Fibroblast of gingiva (primary cell): ENCODE measurements at places on chromosomes 12 and 14.

GRCh38 chr12:92898755-92899154 is 30.3 kb downstream of the EEA1 start:
- no peak for DNase-seq

DNA sequence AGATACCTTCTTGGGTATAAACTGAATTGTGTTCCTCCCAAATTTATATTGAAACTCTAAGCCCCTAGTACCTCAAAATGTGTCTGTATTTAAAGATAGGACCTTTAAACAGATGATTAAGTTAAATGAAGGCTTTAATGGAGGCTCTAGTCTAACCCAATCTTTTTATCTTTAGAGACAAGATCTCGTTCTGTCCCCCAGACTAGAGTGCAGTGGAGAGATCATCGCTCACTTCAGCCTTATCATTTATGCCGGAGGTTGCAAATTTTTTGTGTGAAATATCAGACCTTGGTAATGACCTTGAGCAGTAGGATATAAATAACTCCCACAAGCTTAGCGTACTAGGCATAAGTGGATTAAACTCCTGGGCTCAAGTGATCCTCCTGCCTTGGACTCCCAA is 81.8 kb downstream of the C14orf132 start:
- DNase-seq: no peak

DNA sequence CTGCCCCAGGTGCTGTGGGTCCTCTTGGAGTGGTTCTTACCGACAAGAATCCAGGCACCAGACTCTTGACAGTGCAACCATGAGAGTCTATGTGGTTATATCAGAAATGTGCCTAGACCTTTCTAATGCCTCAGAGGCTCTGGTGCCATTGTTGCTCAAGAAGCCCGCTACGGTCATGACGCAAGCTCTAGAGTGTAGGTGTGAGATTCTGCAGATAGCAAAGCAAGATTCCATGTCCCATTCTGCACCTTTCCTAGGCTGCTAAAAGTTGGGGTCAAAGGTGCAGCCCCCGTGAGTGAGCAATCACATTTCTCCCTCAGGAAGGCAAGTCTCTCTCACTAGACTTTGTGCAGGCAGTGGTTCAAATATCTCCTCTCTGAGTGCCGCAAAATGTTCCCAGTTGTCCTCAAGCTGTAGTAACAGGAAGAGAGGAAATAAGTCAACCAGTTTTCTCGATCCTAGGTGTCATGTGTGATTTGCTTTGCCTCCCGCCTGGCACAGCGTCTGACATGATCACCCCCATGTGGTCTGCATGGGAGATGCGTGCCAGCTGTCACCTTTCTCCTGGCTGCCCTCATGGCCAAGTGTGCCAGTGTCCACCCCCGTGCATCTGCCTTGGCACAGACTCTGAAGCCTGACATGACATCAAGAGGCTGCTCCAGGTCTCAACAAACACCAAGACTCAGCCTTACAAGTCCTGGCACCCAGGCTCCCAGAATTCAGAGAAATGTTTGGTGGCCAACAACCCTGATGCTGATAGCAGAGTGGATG is 122.5 kb upstream of the COCH start:
- DNase-seq: no peak

GRCh38 chr12:8655421-8655820 is 7.2 kb downstream of the MFAP5 start:
- DNase-seq: no peak

DNA sequence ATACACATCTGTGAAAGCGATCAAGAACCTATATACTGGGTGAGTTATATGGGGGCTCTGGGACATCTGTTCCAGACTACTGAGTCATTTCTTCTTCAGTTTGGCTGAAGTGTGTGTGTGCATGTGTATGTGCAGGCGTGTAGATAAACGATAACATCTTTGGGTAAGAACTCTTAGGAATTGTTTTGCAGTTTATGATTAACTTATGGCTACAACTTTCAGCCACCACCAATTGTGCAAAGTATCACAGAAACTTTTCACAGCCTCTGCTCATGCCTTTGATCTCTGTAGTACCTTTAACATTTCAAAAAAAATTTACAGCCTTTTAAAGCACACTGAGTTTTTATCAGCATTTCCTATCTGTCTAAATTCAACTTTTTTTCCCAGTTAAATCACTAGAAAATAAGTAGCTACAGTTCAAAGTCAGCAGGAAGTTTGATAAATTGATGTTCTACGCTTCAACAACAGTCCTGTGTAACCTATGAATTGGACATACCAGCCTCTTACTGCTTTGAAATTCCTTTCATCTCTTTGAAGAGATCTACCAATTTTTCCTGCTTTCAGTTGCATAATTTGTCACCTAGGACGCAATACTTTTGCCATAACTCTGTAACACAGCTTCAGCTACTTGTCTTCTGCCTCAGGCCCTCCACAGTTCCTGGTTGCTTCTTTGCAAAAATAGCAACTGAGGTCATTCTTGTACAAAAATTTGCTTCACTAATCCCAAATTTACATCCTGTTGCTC is 43.0 kb downstream of the PPM1H start:
- no peak for DNase-seq

DNA sequence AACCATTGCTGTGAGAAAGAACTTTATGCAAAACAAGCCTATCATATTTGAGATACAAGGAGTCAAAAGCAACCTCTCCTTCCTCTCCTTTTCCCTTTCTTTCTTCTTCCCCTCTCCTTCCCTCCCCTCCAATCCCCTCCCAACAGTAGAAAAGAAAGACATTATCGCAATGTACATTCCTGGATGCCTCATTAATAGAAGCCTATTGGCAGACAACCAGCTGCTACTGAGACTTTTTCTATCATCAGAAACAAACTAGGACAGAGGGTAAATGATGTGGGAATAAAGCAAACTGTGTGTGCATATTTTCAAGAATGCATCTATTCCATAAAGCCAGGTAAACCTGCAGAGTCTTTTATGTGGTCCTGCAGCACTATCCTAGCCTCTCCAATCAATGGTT is 237.2 kb downstream of the ITPR2 start:
- no peak for DNase-seq

DNA sequence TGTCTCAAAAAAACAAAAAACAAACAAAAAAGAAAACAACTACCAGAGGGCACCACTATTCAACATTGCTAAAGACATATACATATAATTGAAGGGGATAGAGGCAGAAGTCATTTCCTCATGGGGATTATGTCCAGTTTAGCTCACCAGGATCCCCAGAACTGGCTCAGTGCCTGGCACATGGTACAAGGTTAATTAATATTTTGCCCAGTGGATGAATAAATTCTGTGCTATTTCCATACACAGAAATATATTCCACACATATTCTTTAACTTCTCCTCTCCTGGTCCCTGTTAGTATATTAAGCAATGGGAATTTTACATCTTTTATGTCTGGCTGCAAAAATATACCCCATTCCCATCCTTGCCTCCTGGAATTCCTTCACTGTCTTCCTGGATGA is 6.7 kb downstream of the FOS start:
- no peak for DNase-seq

- DNase-seq: no peak
Measured at GRCh38 chr12:102093319-102093718, 26.6 kb downstream of the NUP37 start.

DNA sequence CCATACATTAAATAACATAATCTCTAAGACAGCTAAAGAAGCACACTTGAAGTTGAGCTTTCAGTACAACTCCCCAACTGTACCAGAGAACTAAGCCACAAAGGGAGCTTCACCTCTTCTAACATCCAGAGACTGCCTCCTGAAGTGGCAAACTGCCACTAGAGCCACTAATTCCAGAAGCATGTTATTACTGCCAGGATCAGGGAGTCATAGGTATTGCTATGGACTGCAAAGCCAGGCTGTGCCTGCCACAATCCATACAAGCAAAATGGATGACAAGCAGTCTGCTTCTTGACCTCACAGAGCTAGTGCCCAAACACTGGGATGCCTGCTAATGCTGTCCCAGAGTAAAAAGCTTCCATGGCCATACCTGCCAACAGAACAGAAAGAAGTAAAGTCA is 160.1 kb downstream of the STXBP6 start:
- no peak for DNase-seq

- no peak for DNase-seq
Measured at GRCh38 chr14:92489394-92490238, 24.0 kb upstream of the RIN3 start.

DNA sequence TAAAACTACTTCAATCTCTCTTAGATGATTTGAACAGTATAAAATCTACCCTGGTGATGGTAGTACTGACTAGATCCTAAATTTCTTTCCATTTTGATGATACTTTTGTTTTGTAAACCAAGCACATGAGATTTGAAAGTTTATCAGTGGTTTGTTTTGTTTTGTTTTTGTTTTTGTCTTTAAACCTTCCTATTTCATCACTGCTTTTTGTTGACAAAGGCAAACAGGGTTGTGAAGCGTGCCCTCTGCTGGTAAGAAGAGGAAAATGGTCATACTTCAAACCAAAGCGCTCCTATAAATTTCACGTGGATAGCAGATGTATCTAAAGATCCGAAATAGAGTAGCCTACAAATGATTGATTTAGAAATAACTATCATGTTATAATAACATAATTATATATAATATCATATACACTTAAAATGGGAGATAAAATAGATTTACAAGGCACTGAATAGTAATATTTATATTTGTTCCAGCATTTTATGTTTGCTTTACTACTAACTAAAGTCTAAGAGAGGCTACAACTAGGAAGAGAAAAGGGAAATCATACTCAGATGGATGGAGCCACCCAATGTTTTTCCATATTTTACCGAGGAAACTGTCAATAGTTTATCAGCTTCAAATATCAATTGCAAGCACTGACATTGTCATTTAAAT is 254.0 kb upstream of the USP15 start:
- DNase-seq: peak; percentile 15

DNA sequence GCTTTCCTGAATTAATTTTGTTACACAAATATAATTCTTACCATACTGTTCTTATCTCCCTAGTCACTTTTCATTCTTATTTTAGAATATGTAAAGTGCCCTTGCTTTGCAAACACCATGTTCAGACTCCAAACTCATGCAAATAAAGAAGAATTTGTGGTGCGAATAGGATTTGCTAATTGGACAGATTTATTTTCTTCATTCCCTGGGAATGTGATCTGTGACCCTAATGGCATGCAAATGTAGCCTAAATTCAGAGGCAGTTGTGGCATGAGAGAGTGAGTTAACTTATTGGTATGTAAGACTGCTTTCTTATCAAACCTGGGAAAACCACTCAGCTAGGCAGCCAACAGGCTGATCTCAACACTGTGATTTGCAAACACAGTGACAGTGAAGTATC is 10.0 kb downstream of the CAPZA3 start:
- peak; percentile 54 for DNase-seq

GRCh38 chr12:56119361-56119796 is 1.3 kb downstream of the ZC3H10 start:
- peak; percentile 92 for DNase-seq

- DNase-seq: no peak
Measured at GRCh38 chr12:105841840-105842239, 296.9 kb downstream of the NUAK1 start.

GRCh38 chr12:2523317-2523716 is 271.5 kb upstream of the FKBP4 start:
- no peak for DNase-seq

DNA sequence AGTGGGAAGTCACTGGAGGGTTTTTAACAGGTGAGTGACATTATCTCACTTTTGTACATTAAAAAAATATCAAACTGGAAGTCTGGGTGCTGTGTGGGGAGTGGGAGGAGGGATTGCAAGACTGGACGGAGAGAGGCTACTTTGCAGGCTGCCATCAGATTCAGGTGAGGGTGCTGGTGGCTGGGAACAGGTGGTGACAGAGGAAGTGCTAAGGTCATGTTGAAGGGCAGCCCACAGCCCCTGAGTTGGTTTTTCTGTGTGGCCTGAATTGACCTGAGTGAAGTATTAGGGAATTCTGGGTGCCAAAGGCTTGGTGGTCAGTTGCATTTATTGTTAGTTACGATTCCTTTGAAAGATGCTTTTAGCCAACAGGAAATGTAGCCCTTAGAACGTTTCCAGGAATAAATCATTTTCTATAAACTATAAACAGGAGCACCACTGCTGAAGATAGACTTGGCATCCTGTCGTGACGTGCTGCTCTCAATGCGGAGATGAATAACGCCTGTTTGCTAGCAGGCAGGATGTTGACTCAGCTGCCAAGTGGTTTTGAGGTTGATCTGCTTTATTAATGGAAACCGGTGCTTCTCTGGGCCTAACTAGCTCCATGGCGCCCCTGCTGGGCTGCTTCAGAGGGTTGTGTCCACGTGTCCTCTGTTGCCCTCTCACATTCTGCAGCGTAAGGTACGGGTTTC is 707.5 kb upstream of the TMEM132C start:
- DNase-seq: peak; percentile 91

DNA sequence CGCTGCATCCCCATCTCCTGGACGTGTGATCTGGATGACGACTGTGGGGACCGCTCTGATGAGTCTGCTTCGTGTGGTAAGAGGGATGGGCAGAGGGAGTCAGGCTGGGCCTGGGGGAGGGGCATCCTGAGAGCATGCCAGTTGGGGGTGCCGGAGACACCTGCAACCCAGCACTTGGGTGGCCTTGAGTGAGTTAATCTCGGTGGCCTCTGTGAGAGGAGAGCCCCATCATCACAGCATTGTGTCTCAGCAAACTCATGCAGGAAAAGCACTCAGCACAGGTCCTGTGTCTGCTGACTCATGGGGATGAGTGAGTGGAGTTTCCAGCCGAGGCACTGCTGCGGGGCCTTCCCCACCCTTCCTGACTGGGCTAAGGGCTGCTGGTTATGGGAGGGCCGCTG is 19.6 kb upstream of the LRP1-AS start:
- DNase-seq: no peak
